ENCODE measurements at places on chromosomes 16 and 17.

DNA sequence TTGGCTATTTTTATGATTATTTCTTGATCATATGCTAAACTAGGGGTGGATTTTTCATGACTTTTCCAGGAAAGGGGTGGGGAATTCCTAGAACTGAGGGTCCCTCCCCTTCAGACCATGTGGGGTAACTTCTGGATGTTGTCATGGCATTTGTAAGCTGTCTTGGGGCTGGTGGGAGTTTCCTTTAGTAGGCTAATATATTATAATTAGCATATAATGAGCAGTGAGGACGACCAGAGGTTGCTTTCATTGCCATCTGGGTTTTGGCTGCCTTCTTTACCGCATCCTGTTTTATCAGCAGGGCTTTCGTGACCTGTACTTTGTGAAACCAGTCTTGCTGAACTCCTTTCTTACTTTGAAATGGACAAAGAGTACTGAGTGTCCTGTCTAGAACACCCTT, 40.4 kb upstream of the ABCA5 start:
- no peak for DNase-seq

- no peak for DNase-seq
Measured at GRCh38 chr16:30769379-30770089, 7.4 kb downstream of the RNF40 start.

- DNase-seq = no peak
Measured at GRCh38 chr17:64580384-64581315, 73.9 kb downstream of the CEP95 start.

- DNase-seq = no peak
Measured at GRCh38 chr17:39196808-39197291, 619 bp downstream of the CACNB1 start.

GRCh38 chr17:61122326-61122913, 277.2 kb upstream of the TBX2 start:
- no peak for DNase-seq

GRCh38 chr16:75555213-75555706, 792 bp downstream of the TMEM231 start:
- peak; percentile 25 for DNase-seq

DNA sequence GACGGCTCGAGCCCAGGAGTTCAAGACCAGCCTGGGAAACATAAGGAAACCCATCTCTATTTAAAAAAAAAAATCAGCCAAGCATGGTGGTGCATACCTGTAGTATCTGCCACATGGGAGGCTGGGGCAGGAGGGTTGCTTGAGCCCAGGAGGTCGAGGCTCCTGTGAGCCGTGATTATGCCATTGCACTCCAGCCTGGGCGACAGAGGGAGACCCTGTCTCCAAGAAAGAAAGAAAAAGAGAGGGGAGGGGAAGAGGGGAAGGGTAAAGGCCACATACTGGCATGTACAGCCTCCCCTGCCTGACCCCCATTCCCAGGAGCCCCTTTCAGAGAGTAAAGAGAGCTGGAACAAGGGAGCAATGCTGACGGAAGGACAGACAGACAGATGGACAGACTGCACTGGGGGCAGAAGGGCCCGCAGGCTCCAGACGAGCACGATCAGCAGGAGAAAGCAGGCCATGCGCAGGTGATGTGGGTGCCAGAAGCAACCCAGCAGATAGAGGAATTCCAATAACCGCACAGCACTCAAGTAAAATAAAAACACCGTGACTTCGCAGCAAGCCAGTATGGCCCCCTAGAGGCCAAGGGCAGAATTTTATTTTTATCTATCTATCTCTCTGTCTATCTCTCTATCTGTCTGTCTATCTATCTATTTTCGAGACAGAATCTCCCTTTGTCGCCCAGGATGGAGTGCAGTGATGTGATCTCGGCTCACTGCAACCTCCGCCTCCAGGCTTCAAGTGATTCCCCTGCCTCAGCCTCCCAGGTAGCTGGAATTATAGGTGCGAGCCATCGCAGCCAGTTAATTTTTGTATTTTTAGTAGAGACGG, 27.1 kb upstream of the SNN start:
- DNase-seq = no peak

GRCh38 chr17:36877771-36878170, 59.5 kb upstream of the LHX1 start:
- DNase-seq = no peak

- no peak for DNase-seq
Measured at GRCh38 chr17:48925251-48925990, 17.2 kb downstream of the UBE2Z start.

DNA sequence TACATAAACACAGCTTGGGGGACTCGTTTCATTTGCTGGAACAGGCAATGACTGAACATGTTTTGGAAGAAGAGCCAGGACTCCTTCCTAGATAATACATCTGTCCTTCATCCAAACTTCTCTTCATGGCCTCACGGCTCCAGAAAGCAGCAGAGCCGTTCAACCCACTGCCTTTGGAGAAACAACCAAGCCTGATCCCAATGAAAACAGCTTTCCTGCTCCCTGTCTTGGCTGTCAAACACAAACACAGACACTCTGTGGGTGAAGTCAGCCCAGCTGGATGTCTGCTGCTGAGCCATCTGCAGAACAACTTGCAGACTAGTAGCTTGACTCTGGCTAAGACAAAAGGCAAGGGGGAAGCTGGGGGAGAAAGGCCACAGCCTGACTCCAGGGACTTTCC, 345.1 kb upstream of the PSMD7 start:
- DNase-seq = no peak

- DNase-seq = no peak
Measured at GRCh38 chr17:1174263-1174880, 5.4 kb downstream of the ABR start.

- DNase-seq = no peak
Measured at GRCh38 chr16:9518051-9518450, 426.6 kb downstream of the HAPSTR1 start.

DNA sequence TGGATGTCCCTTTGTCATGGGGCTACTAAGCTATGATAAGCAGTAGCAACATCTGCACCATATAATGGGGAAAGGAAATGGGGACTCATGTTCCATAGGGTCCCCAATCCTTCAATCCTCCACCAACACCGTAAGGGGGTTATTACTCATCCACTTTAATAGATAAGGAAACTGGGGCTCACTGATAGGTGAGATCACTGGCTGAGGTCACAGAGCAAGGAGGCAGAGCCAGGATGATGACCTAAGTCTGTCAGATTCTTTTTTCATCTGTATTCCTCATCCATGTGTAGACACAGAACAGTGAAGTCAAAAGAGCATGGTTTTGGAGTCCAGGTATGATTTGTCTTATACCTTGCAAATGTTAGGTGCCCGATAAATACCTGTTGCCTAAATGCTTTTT, 10.5 kb upstream of the ADAMTS18 start:
- DNase-seq = no peak

DNA sequence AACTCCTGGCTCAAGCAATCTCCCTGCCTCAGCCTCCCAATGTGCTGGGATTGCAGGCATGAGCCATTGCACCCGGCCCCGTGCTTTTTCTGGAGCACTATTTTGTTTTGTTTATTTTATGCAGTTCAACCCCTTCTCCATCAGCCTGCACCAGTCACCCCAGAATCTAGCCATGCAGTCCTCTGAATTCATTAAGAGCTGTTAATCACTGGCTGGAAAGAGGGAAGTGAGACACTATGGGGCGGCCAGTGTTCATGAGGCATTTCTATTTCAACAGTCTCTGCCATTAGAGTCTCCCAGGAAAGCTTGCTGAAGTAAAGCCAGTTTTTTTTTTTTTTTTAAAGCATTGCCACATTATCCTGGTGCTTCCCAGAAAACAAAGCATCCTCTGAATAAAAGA, 1.7 kb downstream of the VWA3A start:
- no peak for DNase-seq

Data from NCI-H1048 (cell line).